Upper lobe of left lung (tissue), 6 donors: ENCODE measurements at places on chromosomes 6 and 20. TPM values are rescaled to one million over a fixed set of nuclear protein-coding genes. Genes with fewer than 3 reads are reported as not detected.

CPXM1 gene
- 0.55 TPM for total RNA-seq

DNA sequence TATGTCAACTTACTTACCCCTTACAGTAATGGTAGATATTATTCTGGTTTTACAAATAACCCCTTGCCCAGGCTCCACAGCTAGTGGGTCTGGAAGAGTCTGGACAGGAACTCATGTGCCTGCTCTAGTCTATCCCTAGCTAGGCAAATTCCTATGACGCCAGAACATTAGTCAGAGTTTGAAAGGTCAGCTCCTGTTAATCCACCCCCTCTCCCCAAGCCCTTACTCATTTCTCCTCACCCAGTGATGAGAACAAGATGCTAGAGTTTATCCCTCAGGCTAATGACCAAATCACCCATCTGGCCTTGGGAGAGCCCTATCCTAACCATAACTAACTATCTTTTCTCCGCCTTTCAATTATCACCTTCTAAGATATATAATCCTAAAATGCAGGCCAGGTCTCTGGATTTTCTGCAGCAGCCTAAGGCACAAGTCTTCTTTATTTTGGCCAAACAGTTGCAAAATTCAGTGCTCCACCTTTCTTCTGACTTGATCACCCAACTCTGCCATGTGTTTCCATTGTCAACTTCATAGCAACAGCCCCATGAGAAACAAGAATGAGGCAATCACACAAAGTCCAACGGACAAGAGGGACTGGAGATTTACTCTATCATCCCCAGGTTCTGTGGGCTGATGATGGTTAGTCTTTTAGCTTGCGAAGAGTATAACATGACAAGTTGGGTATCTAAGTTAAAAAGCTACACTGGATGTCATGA is 113.3 kb downstream of the TASP1 start:
- H3K27me3 ChIP-seq, result no peaks in the 10 kb centered on the region
- no peak overlapping the region for H3K27ac ChIP-seq
- no peak overlapping the region for H3K4me3 ChIP-seq
- H3K4me1 ChIP-seq, result no peaks in the 10 kb centered on the region

TFAP2A gene
- 2.1 TPM for total RNA-seq

DNA sequence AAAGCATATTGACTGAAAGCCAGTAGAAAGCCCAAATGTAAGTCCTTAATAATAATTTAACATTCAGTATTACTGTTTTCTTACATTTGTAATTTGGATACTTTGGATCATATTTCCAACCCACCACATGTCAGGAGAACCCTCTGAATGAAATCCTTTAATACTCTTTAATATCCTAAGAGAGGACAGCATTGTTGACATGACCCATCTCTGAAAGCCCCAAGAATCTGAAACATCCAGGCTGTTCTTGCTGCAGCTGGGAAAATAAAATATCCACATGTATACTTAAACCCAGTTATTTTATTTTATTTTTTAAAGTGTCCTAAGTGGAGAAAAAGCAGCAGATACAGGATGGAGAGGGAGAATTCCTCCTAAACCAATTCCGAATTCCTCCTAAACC is 130.8 kb upstream of the RIPOR2 start:
- no peaks in the 10 kb centered on the region for H3K4me1 ChIP-seq
- no peak for DNase-seq
- H3K27me3 ChIP-seq, result no peaks in the 10 kb centered on the region
- no peak overlapping the region for H3K27ac ChIP-seq
- no peaks in the 10 kb centered on the region for H3K36me3 ChIP-seq

GRCh38 chr6:11618533-11618932 is 81.0 kb downstream of the TMEM170B start:
- H3K27ac ChIP-seq, result no peak overlapping the region
- H3K4me3 ChIP-seq, result no peak overlapping the region
- H3K36me3 ChIP-seq, result no peaks in the 10 kb centered on the region
- no peak for DNase-seq
- no peaks in the 10 kb centered on the region for H3K27me3 ChIP-seq

- DNase-seq, result no peak
- H3K4me1 ChIP-seq, result no peaks in the 10 kb centered on the region
- H3K27me3 ChIP-seq, result no peaks in the 10 kb centered on the region
- no peaks in the 10 kb centered on the region for H3K36me3 ChIP-seq
Measured at GRCh38 chr6:114216789-114217467, 125.9 kb downstream of the HS3ST5 start.

GRCh38 chr6:5125152-5126006 is 40.2 kb downstream of the PPP1R3G start:
- no peaks in the 10 kb centered on the region for H3K27me3 ChIP-seq
- no peak overlapping the region for H3K27ac ChIP-seq
- no peak overlapping the region for H3K4me3 ChIP-seq
- H3K36me3 ChIP-seq, result no peaks in the 10 kb centered on the region
- DNase-seq, result no peak
- H3K4me1 ChIP-seq, result no peaks in the 10 kb centered on the region

GRCh38 chr6:170440437-170440836 is 112.7 kb downstream of the PSMB1 start:
- H3K27ac ChIP-seq, result no peak overlapping the region
- no peaks in the 10 kb centered on the region for H3K27me3 ChIP-seq
- H3K36me3 ChIP-seq, result no peaks in the 10 kb centered on the region
- H3K4me1 ChIP-seq, result peaks cover 9% of the 10 kb centered on the region
- H3K4me3 ChIP-seq, result no peak overlapping the region
- DNase-seq, result no peak

GRCh38 chr6:161233986-161234661 is 39.7 kb downstream of the AGPAT4 start:
- H3K4me1 ChIP-seq, result peaks cover 15% of the 10 kb centered on the region
- no peaks in the 10 kb centered on the region for H3K27me3 ChIP-seq
- H3K36me3 ChIP-seq, result no peaks in the 10 kb centered on the region
- DNase-seq, result no peak
- no peak overlapping the region for H3K4me3 ChIP-seq
- H3K27ac ChIP-seq, result no peak overlapping the region
